Kidney capillary endothelial cell (primary cell): ENCODE measurements at places on chromosomes 12 and 14.

DNA sequence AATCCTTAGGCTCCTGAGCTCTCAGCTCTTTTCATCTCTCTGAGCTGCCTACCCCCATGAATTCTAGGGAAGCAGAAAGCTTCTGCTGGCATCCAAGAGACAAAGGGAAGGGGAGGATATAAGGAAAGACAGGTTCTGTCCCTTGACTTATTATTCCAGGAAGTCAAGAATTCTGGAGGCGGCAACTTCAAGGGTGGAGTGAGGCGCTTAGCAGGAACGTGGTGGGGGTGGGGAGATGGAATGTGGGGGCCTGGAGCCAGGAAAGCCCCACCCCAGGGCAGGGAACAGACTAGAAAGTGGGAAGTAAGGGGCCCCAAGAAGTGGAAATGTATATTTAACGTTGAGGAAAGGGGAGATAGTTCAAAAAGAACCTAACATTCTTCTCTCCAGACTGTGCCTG is 1.4 kb downstream of the CALCOCO1 start:
- DNase-seq = no peak

DNA sequence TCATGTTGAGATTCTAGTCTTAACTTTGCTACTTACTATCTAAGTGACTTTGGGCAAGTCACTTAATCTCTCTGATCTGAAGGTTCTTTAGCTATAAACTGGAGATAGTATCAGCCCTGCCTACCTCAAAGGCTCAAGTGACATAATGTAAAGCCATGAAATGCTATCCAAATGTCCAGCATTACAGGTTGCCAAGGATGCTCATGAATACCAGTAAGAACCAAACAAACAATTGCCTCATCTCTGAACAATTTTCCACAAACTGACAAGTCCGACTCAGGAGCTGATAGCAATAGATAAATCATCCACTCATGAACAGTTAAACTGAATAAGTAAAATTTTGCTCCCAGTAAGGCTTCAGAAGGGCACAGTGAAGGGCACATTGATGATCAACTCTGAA is 51.5 kb downstream of the LMNTD1 start:
- DNase-seq = no peak

DNA sequence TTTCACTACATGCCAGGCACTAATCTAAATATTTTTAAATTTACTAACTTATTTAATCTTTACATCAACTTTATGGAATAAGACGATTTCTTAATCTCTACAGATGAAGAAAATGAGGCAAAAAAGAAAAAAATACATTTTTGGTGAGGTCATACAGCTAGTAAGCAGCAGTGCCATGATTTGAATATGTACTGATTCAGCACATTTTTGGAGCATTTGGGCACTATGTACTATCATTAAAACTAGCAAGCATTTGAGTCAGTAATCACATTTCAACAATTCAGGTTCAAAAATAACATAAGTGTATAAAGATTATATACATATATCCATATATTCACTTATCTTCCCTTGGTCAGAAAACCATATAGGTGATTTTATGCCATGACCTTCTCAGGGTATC is 124.4 kb upstream of the TMTC1 start:
- no peak for DNase-seq

DNA sequence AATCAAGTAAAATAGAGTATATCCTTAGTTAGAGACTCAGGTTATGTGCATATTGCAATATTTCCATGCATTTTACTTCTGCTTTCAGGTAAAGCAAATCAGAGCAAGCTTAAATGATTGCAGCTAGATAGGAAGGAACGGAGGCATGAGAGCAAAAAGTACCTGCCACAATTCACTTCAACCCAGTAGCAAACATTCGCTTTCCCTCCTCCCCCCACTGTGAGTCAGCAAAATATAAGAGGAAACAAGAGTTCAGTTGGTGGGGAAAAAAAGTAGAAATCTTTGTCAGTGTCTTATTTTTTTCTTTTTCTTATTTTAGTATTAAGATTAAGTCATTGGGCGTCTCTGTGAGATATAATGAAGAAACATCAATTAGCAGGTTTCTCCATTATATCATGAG is 475.4 kb downstream of the NPAS3 start:
- DNase-seq = no peak

DNA sequence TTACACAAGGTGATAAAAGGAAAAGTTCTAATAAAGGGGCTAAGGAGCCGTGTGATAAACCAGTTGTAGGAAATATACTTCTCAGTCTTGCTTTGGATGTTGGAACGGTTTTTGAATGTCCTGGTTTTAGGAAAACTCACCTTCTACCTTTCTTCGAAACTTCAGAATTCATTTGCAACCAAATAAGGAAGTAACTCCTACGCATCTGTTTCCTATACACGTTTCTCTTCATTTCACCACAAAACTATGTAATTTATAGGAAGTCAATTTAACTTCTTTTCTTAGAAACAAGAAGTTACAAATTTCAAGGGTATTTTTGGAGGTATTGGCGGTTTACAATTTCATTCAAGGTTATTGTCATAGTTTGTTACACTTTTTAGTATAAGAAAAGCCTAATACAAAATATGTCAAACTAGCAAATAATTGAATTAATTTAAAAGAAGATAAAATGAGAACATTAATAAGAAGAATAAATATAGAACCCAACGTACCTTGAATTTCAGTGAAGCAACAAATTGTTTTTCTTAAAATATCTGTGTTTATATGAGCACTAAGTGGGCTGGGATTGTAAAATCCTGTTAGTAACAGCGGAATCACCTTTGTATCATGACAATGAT is 33.2 kb upstream of the CD69 start:
- no peak for DNase-seq

DNA sequence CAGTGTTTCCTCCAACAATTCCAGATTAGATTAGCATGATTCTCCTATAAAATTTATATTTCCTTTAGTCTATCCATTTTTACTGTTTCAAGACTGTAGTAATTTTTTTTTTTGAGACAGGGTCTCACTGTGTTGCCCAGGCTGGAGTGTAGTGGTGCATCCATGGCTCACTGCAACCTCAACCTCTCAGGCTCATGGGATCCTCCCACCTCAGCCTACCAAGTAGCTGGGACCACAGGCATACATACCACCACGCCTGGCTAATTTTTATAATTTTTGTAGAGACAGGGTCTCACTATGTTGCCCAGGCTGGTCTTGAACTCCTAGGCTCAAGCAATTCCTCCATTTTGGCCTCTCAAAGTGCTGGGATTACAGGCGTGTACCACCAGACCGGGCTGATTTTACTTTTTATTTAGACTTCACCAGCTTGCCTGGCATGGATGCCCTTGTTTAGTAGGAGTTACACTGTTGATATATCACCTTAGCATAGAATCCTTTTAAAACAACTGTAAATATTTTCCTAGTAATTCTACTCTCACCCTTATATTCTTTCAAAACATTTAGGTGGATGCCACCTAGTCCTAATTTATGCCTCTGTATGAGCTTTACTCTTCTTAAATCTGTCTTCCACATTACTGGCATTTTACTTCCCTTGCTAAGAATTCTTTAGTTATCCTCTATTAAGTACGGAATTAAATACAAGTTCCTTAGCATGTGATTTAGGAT is 55.8 kb upstream of the LIMA1 start:
- no peak for DNase-seq
